ELR (cell line): ENCODE measurements at places on chromosomes 13 and 19.

- DNase-seq, result no peak
These were observed 401.2 kb downstream of the HS6ST3 start for GRCh38 chr13:96491103-96491502.

DNA sequence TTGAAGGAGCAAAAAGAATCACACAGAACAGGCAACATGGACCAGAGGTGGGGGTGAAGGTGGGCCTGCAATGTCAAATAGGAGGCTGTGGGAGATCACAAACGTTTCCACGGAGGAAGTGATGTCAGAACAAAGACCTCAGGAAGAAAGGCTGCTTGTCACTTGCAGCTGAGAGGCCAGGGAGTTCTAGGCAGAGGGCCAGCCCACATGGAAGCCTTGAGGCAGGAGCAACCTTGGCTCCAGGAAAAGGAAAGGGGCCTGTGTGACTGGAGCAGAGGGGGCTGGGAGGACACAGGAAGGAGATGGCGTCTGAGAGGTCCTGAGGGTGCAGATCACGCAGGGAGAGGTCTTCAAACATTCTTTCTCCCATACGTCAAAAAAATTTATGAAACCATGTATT is 16.3 kb downstream of the ZNF160 start:
- DNase-seq, result peak; percentile 78

- DNase-seq, result peak; percentile 83
These were observed 26.4 kb downstream of the CDK8 start for GRCh38 chr13:26280295-26280694.

GRCh38 chr19:4134351-4134750 is 10.4 kb upstream of the MAP2K2 start:
- no peak for DNase-seq

- no peak for DNase-seq
These were observed 36.0 kb downstream of the PABPC3 start for GRCh38 chr13:25131881-25132420.

GRCh38 chr13:91351980-91352379 is 4.5 kb downstream of the MIR17HG start:
- DNase-seq, result no peak

- DNase-seq, result no peak
These were observed 30.8 kb downstream of the CBY2 start for GRCh38 chr13:45732916-45733315.

DNA sequence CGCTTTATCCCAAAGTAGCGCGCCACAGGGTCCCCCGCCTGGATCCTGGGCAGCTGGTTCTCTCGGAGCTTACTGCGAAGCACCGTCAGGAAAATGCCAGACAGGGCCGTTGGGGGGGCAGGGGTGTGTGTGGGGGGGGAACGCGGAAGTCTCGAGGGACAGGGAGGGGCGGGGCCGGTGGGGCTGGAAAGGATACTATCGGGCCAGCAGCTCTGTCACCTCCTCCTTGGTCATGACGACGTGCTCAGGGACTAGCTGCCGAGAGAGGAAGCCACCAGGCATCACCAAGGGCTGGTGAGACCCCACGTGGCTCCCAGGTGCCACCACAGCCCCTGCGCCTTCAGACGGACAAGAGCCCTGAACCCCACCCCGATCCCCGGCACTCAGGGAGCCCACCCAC is 5.3 kb downstream of the POLR2E start:
- no peak for DNase-seq

GRCh38 chr19:2517881-2518601 is 42.1 kb downstream of the GADD45B start:
- no peak for DNase-seq

DNA sequence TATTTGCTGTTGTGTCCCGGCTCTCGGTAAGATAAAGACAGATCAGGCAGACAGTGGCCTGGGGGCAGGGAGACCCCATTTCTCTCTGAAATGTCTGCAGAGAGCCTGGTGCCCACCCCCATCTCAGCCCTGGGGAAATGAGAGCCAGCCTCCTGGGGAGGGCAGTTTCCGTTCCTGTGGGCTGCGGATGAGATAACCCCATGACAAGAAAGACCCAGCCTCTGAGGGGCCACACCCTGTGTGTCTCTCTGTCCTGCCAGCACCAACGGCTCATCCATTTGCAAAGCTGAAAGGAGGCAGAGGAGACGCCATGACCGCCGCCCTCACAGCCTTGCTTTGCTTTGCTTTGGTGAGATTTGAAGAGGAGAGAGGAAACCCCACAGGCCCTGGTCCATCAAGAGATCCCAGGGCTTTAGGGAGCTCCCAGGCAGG is 28.1 kb upstream of the KIR3DL3 start:
- DNase-seq, result no peak

DNA sequence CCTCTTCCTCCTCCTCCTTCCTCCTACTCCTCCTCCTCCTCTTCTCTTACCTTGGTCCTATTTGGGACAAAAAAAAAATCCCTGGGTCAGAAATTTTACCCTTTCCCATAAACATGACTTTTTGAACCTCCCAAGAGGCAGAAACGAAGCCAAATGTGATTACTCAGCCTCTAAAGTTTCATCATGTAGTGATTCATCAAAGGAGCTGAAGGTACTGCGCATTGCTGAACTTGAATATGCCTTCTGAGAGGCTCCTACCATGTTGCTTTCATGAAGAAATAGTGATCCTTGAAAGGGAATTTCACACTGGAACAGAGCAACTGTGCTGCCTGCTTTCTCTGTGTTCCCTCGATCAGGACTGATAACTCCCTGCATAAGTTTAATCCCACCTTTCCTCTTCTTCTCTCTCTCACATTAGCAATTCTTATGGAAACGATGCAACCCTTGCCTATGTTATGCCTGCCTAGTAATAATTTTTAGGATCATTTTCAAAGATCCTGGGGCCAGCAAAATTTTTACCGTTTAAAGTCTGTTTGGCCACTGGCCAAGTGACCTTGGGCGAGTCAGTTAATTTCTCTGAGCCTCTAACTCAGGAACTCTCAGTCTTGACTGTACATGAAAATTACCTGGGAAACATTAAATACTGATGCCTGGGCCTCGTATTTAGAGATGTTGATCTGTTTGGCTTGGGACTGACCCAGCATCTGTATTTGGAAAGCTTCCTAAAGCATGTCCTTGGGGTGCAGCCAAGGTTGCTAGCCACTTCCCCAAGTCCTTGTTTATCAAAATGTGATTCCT is 149.5 kb downstream of the DCT start:
- peak; percentile 92 for DNase-seq

- DNase-seq, result no peak
These were observed 41.9 kb downstream of the C13orf46 start for GRCh38 chr13:113931841-113932459.

- no peak for DNase-seq
These were observed 50.5 kb upstream of the SPATA13 start for GRCh38 chr13:24110011-24110410.

DNA sequence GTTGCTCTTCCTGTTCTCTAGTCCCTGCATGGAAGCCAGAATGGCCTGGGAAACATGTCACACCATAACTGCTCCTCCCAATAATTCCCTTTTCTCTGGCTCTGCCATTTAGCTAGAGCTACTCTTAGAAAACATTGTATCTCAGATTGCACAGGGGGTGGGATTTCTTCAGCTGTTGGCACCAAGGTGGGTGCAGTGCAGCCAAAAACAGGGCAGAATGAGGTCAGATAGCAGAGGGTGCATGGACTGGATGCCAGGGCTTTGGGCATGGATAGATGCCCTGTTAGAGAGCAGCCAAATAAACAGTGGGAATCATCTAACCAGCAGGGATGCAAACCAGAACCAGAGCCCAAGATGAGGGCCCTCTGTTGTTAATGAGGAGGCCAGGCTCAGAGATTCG is 4.9 kb upstream of the AMER2 start:
- DNase-seq, result no peak

DNA sequence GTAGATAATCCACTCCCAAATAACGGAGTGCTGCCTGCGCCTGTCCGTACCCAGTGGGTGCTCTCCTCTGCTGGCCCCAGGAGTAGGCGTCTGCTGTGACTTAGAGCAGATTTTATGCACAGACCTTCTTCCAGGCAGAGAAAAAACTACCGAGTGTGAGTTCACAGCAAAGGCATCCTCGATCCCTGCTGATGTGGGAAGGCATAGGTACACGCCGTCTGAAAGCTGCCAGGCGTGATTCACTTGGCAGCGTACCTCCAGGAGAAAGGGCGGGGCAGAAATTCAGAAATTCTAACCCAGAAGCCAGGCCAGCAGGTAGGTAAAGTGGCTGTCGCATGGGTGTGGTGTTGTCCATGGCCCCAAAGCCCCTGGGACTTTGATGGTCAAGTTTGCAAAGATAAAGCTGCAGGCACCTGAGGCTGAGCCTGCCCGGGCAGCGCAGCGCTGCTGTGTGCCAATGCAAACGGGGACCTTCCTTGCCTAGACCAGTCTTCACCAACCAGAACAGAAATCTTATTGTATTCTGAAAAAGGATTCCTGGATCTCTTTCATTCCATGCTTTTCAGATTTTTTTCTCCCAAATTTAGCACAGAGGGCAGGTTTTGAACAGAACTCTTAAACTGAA is 36.3 kb downstream of the COL4A2 start:
- no peak for DNase-seq

DNA sequence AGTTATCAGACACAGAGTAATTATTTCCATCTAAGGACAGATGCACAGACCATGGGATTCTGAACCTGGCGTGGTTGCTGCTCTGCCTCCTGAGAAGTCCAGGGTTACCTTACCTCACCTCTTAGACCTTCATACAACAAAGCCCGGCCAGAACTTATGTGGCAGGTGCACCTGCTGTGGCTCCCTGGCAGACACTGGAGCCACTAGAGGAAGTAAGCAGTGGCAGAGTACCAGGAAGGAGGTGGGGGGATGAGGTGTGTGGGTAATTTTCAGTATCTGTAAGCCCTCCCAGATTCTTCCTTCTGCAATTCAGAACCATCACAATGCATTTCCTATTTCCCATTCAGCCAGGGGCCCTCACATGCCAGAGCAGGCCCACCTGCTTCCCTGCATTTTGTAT is 106.1 kb upstream of the DOCK9 start:
- no peak for DNase-seq

DNA sequence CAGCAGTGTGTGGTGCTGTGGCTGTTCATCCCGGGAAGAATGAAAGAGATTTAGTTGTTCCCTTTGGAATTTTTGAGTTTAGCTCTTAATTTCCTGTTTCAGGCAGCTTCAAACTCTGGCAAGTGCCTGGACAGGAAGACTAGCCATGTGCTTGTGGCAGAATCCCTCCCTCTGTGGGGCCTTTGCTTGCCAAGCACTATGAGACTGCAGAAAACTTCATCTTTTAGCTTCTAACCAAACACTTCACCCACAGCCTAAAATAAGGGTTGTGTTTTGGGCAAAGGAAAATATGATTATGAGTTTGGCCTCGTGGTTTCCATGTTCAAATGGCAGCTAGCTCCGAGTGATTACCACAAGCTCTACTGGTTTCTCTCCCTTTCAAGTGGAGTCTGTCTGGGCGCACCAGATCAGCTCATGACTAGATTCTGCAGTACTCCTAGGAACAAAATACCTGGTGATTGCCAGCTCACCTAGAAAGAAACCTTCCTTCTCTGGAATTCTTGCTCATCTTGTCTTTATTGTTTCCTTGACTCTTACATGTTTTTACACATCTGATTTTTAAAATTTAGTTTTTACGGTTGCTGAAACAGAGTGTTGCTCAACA is 707.5 kb downstream of the SLITRK6 start:
- no peak for DNase-seq

DNA sequence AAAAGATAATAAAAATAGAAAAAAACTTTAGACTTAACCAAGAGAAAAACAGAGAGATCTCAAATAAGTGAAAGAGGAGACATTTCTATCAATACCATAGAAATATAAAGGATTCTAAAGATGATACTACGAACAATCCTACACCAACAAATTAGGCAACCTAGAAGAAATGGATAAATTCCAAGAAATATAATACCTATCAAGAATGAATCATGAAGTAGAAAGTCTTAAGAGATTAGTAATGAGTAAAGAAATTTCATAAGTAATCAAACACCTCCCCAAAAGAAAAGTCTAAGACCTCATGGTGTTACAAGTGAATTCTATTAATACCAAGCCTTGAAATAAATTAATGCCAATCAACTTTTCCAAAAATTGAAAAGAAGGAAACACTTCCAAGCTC is 1584.5 kb upstream of the MIR17HG start:
- peak; percentile 49 for DNase-seq

- peak; percentile 50 for DNase-seq
These were observed 1.7 kb downstream of the PROSER1 start for GRCh38 chr13:39036212-39036611.

DNA sequence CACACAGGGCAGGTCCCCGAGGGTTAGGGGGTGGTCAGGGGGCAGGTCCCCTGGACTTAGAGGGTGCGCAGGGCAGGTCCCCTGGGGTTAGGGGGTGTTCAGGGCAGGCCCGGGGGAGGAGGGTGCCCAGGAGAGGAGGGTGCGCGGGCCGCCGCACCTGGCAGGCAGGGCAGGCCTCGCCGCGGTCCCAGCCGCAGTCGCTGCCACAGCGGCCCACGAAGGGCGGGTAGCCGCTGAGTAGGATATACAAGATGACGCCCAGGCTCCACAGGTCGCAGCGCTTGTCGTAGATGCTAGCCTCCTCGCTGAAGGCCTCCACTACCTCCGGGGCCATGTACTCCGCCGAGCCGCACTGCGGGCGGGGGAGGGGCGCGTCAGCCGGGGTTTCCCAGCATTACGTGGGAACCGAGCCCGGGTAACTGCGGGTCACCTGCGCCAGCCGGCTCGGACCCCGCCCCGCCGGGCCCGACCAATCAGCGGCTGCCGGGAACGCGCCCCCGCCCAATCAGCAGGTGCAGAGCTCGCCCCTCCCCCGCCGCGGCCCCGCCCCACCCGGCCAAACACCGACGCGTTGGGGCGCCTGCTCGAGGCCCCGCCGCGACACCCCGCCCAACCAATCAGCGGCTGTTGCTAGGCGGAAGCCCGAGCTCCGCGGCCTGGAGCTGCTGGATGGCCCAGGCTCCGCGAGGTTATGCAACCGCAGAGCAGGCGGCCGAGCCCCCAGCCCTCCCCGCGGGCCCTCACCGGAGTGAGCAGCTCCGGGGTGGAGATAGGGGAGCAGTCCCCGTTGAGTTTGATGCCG is 9.2 kb downstream of the MKNK2 start:
- DNase-seq, result peak; percentile 88

- DNase-seq, result no peak
These were observed 17.3 kb upstream of the MADCAM1 start for GRCh38 chr19:478976-479375.

DNA sequence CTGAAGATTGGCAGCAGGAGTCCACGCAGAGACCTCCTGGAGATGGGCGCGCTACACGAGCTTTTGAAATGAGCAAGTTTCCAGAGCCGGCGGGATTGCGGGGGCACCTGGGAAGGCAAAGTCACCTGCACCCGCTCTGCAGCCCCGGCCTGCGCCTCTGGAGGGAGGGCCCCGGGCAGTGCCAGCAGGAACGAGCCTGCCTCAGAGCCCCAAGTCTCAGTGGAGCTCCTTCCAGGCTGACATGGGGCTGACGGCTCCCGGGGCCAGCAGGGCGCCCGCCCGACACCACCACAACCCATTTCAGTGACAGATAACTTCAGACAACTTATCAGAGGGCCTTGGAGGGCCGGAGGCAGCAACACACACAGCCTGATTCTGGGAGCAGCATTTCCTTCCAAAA is 45.0 kb downstream of the RASA3 start:
- DNase-seq, result no peak

- DNase-seq, result no peak
These were observed 27.5 kb upstream of the OBI1 start for GRCh38 chr13:78686461-78686860.

GRCh38 chr13:93086329-93086728 is 140.3 kb upstream of the GPC6 start:
- no peak for DNase-seq
